ENCODE measurements at places on chromosomes 1 and 21. TPM values are rescaled to one million over a fixed set of nuclear protein-coding genes. Genes with fewer than 3 reads are reported as not detected.

GRCh38 chr1:89781494-89782126, 39.2 kb upstream of the LRRC8D start:
- DNase-seq = no peak

DNA sequence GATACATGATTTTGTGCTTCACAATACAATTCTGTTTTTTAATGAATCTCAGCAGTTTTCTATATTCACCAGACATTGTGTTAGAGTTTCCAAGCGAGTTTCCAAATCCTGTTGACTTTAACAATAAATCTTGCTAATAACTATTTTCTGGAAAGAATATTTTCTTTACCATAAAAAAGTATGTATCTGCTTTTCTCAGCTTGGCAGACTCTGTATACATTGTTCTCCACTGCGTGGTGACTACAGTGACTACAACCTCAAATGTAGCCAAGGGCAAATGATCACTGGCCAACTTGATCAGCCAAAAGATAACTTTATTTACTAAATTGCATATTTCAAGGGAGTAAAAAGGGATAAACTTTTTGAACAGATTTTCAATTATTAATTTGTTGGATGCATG, 325.9 kb upstream of the ADAMTS5 start:
- no peak for DNase-seq

DNA sequence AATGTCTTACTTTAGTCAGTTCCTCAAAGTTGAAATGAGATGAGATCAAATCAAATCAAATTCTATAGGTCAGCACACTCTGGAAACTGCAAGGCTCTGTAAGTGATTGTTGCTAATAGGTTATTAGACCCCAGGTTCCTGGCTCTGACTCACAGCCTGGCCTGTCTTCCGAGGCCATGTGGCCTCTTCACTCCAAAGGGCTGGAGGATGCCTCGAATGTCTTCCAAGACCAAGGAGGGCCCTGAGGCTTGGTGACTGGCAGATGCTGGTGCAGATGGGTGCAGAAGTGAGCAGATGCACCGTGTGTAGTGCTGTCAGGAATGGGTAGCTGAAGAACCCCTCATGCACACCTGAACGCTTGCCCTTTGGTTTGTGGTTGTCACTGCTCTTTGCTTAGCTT, 113.4 kb downstream of the MAB21L3 start:
- no peak for DNase-seq

GRCh38 chr1:30100524-30100862, 622.9 kb downstream of the MATN1 start:
- no peak for DNase-seq

DNA sequence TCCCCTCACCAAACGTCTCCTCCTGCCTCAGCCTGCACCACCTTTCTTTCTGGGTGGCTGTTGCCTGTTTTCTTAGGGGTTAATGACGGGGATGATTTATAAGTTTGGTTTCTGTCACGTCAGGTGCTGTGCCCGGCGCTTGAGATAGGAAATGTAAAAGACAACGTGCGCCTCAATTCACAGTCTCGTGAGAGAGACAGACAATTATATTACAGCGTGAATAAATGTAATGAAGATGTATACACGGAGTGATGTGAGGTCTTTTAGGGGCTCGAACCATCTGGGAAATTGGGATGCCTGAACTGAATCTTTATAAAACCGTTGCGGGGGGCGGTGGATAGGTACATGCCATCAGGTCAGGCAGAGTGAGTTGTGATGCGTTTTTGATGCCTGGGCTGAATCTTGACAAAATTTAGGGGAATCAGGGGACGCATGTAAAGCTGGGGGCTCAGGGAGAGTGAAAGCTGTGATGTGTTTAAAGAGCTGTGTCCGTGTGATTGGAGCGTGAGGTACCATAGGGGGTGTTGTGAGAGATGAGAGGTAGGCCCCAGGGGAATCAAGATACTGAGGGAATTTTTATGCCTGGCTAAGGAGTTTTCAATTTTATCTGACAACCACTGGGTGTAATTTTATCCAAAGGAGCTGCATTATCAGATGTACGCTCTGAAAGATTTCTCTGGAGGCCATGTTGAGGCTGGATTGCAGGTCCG, 831 bp downstream of the TIPRL start:
- no peak for DNase-seq

GRCh38 chr1:10910681-10911489, 101.6 kb upstream of the TARDBP start:
- peak; percentile 7 for DNase-seq

GRCh38 chr1:107526524-107527198, 385.8 kb downstream of the NTNG1 start:
- no peak for DNase-seq

GRCh38 chr1:239997515-239998311, 94.0 kb upstream of the FMN2 start:
- no peak for DNase-seq

LCE1C gene
- not detected for total RNA-seq

GRCh38 chr1:109986054-109986444, 1.5 kb downstream of the AHCYL1 start:
- no peak for DNase-seq

GRCh38 chr1:175094626-175095025, 27.0 kb downstream of the TNN start:
- DNase-seq = no peak

GRCh38 chr1:72759486-72759885, 477.1 kb upstream of the NEGR1 start:
- no peak for DNase-seq

All from Right ventricle myocardium inferior (tissue), 1 donor.